ENCODE measurements at places on chromosomes 11 and 22.

GRCh38 chr22:44494497-44494896 lies 3.5 kb downstream of the RTL6 start:
- DNase-seq = no peak

DNA sequence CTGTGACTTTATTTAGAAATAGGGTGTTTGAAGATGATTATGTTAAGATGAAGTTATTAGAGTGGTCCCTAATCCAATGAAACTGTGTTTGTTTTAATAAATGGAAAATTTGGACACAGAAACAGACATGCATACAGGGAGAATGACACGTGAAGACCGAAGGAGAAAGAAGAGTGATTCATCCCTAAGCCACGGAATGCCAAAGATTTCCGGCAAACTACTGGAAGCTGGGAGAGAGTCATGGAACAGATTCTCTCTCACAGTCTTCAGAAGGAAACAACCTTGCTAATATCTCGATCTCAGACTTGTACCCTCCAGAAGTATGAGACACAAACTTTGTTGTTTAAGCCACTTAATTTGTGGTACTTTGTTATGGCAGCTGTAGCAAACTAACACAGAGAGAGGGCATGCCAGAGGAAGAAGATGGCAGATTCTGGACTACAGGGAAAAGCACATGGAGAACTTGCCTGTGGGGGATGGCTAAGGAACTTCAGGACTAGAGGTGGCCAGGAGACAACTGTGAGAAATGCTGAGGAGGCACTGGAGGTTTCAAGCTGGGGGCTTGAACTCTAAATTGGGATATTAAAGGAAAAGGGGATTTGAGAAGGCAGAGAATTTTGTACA lies 733.5 kb upstream of the CCDC90B start:
- no peak for DNase-seq

GRCh38 chr11:68709062-68709461 lies 24.7 kb downstream of the GAL start:
- no peak for DNase-seq

- DNase-seq = no peak
These were observed 10.5 kb upstream of the ALX4 start for GRCh38 chr11:44320289-44320973.

DNA sequence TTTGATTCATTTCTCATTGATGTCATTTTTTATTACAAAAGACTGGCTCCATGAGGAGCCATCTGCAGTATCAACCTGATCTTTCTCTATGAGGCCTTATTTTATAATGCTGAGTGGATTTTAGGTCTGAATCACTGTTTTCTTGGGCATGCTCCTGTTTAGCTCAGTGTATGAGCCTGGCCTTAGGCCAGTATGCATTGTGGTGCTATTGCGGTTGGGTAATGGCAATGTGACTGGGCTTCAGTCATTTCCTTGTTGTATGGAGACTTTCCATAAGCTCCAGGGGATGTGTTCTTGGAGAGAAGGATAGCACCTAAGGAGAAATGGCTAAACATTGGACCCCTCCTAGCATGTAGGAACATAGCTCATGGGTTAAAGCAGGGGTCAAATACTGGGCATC lies 293.2 kb downstream of the NELL1 start:
- no peak for DNase-seq

GRCh38 chr22:36369922-36370791 lies 17.6 kb downstream of the MYH9 start:
- DNase-seq = no peak

DNA sequence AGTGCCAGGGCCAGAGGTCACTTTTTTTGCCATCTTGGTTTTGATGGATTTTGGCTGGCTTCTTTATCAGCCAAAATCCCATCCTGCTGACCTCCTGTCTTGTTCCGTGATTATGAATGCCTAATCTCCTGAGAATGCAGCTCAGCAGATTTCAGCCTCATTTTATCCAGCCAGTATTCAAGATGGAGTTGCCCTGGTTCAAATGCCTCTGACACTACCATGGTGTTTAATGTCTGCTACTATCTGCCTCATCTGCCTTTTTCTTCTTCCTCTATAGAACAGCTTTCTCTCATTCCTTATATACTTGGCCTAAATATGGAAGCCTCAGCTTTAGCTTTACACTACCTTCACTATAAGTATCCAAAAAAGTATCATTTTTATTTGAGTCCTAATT lies 50.7 kb downstream of the ACER3 start:
- no peak for DNase-seq

DNA sequence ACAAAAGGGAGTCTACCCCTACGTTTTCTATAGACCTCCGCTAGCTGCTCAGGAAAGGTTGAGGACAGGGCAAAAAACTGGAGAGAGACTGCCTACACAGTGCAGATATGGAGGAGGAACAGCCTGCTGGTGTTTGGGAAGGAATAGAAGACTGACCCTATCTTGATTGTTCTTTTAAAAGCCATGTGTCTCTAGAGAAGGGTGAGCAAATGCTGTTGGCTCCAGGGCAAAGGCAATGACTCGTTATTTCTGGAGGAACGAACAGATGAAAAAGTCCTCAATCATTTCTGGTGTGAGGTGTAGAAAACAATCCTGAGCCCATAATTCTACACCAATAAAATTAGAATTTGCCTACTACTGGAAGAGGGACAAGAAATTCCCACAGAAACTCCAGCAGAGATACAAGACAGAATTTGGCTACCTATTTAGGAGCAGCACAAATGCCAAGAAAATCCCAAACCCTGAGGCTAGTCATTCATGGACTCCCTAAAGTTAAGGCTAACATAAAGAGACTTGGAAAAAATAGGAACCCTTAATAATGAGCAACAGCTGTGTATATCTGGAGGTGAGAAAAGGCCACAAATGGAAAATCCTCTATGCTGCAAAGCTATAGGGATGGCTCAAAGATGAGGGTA lies 1206.3 kb upstream of the CNTN5 start:
- no peak for DNase-seq

- no peak for DNase-seq
These were observed 60.9 kb upstream of the EED start for GRCh38 chr11:86183694-86184093.

GRCh38 chr22:29574762-29575450 lies 6.0 kb downstream of the NIPSNAP1 start:
- no peak for DNase-seq

DNA sequence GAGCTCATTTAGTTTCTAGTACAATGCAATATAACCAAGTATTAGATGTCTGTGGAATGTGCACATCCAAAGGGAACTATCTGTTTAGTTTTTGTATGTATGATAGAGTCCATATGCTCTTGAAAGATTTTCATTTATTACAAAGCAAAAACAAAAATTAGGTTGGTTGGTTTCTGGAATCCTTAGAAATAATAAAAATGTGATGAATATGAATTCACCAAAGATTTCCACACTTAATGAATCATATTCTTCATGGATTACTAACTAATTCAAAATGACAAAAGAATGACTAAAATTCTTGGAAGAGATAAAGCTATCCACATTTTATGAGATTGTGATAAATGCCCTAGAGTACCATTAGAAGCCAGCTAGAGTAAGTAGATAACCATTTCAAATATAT lies 261.1 kb downstream of the SBF2 start:
- DNase-seq = no peak

DNA sequence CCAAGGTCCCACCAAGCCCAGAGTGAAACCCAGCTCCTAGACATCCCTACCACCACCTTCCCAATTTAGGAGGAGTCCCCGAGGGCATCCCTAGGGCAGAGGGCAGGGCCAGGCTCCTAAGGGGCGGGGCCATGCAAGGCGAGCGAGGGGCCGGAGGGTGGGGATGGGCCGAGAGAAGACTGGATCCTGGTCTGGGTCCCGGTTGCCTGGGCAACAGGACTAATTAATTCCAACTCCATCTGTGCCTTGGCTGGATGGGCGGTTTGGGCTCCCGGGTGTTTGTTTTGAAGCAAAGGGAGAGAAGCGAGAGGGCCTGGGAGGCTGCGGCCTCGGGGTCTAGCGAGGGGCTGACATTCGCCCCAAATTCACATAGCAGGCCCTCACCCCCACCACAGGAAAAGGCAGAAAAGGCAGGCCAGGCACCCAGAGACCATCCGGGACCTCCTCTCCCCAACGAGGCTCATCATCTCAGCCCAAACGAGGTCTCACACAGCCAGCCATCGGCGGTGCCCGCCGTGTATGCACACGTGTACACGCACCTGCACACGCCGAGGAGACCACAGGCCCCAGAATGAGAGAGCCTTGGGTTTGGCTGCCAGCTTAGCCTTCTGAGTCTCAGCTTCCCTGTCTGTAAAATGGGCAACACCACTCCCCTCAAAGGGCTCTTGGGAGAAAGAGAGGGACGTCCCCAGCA lies 23.9 kb downstream of the ELFN2 start:
- no peak for DNase-seq

DNA sequence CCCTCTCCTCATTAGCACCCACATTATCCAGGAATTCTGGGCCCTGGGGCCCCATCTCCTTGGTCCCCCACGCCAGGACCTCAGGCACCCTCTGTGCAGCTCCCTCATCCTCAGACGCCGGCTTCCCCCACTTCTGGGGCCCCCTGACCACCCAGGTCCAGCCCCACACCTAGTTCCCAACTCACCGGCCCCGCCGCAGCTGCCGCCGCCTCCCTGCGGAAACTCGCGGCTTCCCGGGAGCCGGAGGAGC lies at the start of gene PCSK7:
Gene PCSK7, minus strand, starts transcription at position 232 of the 250 bp plus-strand sequence. CDS start 2,229 bp downstream, outside the sequence.
- no peak for DNase-seq

- DNase-seq = no peak
These were observed 5.0 kb downstream of the FADS1 start for GRCh38 chr11:61811831-61812230.

GRCh38 chr11:65288706-65289536 lies 25.7 kb upstream of the CDC42EP2 start:
- no peak for DNase-seq

- no peak for DNase-seq
These were observed 3.3 kb downstream of the PRR33 start for GRCh38 chr11:1888347-1888753.

DNA sequence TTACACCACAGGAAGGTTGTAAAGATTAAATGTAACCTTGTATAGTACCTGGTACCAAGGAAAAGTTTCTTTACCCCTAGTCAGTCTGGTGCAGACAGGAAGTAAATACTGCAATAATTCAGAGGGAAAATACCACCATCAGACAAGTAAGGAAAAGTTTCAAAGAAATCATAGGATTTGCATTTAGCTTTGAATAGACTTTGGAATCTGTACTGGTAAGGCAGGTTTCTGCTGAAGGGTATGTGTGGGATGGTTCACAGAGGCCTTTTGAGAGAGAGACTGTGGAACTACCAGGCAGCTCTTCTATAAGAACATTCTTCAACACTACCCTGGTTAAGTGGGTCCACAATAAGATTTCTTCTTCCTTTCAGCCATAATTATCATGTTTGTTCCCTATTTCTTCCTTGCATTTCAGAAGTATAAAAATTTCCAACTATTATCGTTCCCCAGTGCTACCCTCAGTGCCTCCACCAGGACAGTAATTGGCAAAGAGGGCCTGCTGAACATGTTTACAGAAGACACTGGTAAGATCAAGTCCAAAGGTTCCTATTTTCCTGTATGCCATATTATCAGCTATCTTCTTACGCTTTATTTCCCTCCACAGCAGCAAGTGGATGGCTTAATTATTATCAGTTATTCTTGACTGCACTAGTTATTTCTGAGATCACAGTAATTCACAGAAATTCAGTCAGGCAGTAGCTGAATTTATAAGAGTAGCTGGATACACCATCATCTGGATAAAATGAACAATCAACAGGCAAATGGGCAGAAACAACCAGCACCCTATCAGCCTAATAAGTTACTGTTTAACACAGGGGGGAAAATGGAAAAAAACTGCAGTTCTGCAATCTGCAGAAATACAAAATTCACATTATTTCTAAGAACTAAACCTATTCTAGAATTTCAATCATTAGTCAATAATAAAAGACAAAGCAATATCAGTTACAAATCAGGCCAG lies 48.5 kb downstream of the PITPNB start:
- no peak for DNase-seq

GRCh38 chr11:68044898-68045351 lies 6.1 kb downstream of the TCIRG1 start:
- DNase-seq = no peak
